A673 (cell line): ENCODE measurements at places on chromosomes 3 and 15.

GRCh38 chr15:99385865-99386264 is 134.6 kb downstream of the LRRC28 start:
- no peak for DNase-seq
- no peak overlapping the region for H3K27ac ChIP-seq
- no peaks in the 10 kb centered on the region for H3K4me1 ChIP-seq
- H3K27me3 ChIP-seq: no peaks in the 10 kb centered on the region
- no peaks in the 10 kb centered on the region for H3K36me3 ChIP-seq

- no peak for DNase-seq
- H3K4me3 ChIP-seq: no peak overlapping the region
- no peaks in the 10 kb centered on the region for H3K27me3 ChIP-seq
- H3K4me1 ChIP-seq: peaks cover 9% of the 10 kb centered on the region
- no peaks in the 10 kb centered on the region for H3K36me3 ChIP-seq
Measured at GRCh38 chr3:182027366-182027765, 315.6 kb downstream of the SOX2 start.

DNA sequence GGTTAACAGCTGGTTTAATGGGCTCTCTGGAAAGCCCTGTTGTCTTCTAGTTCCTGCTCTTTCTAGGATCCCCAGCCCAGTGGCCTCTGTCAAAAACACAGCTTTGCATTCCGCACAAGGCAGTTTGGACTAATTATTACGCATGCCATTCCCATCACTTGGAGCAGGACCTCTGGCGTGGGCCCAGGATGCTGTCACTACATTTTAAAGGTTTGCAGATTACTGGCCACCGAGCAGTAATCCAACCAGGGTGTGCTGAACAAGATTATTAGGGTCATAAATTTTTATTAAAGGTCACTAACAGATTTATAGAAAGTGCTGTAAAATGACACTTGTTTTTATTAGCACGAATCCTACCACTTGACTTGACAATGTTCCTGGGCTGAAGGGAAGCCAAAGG is 143.6 kb upstream of the SLC6A11 start:
- H3K36me3 ChIP-seq: no peaks in the 10 kb centered on the region
- H3K4me3 ChIP-seq: no peak overlapping the region
- H3K27me3 ChIP-seq: no peaks in the 10 kb centered on the region
- no peak for DNase-seq
- H3K4me1 ChIP-seq: no peaks in the 10 kb centered on the region
- no peak overlapping the region for H3K27ac ChIP-seq

- DNase-seq: no peak
- H3K27me3 ChIP-seq: no peaks in the 10 kb centered on the region
- no peak overlapping the region for H3K27ac ChIP-seq
- no peaks in the 10 kb centered on the region for H3K4me1 ChIP-seq
- no peak overlapping the region for H3K4me3 ChIP-seq
Measured at GRCh38 chr3:99625237-99625622, 13.2 kb upstream of the COL8A1 start.

DNA sequence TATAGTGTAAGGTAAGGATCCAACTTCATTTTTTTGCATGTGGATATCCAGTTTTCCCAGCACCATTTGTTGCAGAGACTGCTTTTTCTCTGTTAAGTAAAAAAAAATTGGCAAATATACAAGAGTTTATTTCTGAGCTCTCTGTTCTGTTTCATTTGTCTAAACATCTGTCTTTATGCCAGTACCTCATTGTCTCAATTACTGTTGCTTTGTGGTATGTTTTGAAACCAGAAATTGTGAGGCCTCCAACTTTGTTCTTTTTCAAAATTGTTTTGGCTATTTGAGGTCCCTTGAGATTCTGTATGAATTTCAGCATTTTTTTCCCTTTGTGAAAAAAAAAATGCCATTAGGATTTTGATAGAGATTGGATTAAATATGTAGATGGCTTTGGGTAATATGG is 150.5 kb downstream of the MINAR1 start:
- no peak for DNase-seq
- H3K36me3 ChIP-seq: no peaks in the 10 kb centered on the region
- H3K4me3 ChIP-seq: no peak overlapping the region

DNA sequence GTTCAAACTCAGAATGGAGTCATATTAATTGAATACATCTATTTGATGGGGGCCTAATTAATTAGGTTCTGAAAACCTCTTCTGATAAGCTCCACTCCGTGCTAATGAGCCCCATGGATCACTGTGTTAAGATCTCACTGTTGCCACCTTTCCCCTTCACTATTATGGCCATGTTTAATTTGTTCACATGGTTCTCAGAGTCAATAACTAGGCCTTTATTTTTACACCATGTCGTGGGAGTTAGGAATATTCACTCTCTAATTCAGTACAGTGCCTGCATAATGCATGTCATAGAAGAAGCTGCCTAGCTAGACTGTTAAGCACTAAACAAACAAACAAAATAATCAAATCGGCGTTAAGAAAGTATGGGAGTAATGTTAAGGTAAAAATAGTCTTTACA is 84.9 kb downstream of the EDEM1 start:
- H3K4me3 ChIP-seq: no peak overlapping the region
- peaks cover 8% of the 10 kb centered on the region for H3K27me3 ChIP-seq
- H3K4me1 ChIP-seq: no peaks in the 10 kb centered on the region
- no peak overlapping the region for H3K27ac ChIP-seq
- DNase-seq: no peak

DNA sequence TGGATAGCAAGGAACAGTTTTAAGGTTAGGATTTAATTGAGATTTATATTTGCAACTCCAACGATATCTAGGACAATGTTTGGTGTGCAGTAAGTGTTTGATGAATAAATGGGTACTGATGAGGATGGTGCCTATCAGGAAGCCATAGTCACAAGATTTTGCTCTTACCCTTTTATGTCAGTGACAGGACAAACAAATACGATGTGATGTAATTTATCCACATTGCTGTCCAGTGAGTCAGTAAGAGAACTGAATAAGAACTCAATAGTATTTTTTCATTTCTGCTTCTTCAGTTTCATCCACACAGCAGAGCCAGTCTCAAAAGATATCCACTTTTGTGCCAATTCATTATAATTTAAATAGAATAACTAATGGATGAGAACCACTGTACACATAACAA is 18.5 kb downstream of the C3orf85 start:
- no peaks in the 10 kb centered on the region for H3K36me3 ChIP-seq
- no peaks in the 10 kb centered on the region for H3K4me1 ChIP-seq
- H3K4me3 ChIP-seq: no peak overlapping the region
- H3K27me3 ChIP-seq: no peaks in the 10 kb centered on the region
- no peak overlapping the region for H3K27ac ChIP-seq

GRCh38 chr3:174202561-174202960 is 656.6 kb upstream of the NAALADL2 start:
- peaks cover 16% of the 10 kb centered on the region for H3K4me1 ChIP-seq
- no peak overlapping the region for H3K27ac ChIP-seq
- H3K27me3 ChIP-seq: no peaks in the 10 kb centered on the region
- no peak overlapping the region for H3K4me3 ChIP-seq

DNA sequence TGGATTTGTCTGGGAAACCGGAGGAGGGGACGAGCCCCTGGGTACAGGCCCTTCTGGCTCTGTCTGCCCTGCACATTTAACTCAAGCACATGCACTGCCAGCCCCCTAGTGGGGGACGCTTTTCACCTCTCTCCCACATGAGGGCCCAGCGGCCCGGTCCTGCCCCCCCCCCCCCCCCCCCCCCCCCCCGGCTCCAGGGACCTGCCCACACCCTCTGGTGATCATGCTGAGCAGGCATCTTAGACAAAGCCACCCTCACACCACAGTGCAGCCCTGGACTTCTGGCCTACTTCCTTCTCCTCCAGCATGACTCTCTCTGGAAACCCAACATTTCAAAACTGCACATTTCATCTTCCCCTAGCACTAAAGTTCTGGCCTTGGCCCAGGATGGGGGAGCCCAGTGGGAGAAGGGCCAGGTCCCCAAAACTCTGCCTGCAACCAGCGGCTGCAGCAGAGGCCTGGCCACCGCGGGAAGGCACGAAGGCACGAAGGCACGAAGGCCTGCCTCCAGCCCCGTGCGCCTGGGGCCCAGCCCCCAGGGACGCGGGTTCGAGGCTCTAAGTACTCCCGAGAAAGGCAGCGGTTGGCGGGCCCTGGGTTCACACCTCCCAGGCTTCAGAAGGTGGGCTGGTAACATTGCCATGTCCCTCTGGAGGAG is 14.1 kb downstream of the KLF15 start:
- DNase-seq: peak; percentile 65
- no peaks in the 10 kb centered on the region for H3K27me3 ChIP-seq
- peaks cover 5% of the 10 kb centered on the region for H3K4me1 ChIP-seq
- no peak overlapping the region for H3K4me3 ChIP-seq

- H3K4me3 ChIP-seq: no peak overlapping the region
- H3K27ac ChIP-seq: no peak overlapping the region
- no peaks in the 10 kb centered on the region for H3K36me3 ChIP-seq
- H3K4me1 ChIP-seq: no peaks in the 10 kb centered on the region
- H3K27me3 ChIP-seq: peaks cover 12% of the 10 kb centered on the region
Measured at GRCh38 chr15:79620112-79620857, 188.1 kb downstream of the MINAR1 start.

- H3K36me3 ChIP-seq: no peaks in the 10 kb centered on the region
- DNase-seq: no peak
- peaks cover 8% of the 10 kb centered on the region for H3K4me1 ChIP-seq
- no peaks in the 10 kb centered on the region for H3K27me3 ChIP-seq
Measured at GRCh38 chr3:134253475-134254226, 3.0 kb upstream of the RYK start.

GRCh38 chr15:85112997-85113396 is 131.3 kb downstream of the PDE8A start:
- no peaks in the 10 kb centered on the region for H3K4me1 ChIP-seq
- no peak for DNase-seq
- no peaks in the 10 kb centered on the region for H3K27me3 ChIP-seq
- peaks cover 31% of the 10 kb centered on the region for H3K36me3 ChIP-seq
- no peak overlapping the region for H3K4me3 ChIP-seq

DNA sequence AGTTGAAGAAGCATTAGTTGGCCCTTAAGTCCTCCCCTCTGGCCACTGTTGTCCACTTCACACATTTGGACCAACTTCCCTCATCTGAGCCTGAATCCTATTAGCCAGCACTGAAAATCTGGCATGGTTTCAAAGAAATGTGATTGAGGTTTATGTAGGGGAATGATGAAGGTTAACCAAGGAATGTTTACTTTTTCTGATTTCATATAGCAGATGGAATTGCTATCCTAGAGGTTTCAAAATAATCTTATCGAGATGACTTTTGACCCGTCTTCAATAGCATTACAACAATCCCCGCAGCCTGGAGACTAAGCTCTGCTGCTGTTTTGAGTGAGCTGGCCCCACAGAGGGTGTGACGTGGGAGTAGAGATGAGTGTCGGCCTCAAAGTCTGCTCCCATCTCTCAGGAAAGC is 200.8 kb upstream of the IL12A start:
- no peaks in the 10 kb centered on the region for H3K4me1 ChIP-seq
- H3K4me3 ChIP-seq: no peak overlapping the region
- no peaks in the 10 kb centered on the region for H3K36me3 ChIP-seq
- H3K27ac ChIP-seq: no peak overlapping the region
- H3K27me3 ChIP-seq: no peaks in the 10 kb centered on the region

DNA sequence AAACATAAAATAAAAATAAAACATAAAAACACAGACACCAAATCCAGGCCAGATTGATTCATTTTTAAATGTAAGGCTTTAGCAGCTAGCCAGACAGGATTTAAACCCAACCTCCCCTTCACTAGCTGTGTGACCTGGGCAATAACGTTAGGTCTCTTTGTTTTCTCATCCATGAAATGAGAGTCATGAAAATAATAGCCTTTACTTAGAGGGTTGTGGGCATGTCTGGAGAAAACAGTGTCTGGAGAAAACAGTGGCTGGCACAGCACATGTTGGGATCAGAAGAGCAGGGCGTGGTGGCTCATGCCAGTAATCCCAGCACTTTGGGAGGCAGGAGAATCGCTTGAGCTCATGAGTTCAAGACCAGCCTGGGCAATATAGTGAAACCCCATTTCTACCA is 1.9 kb upstream of the DPPA4 start:
- no peaks in the 10 kb centered on the region for H3K27me3 ChIP-seq
- no peak for DNase-seq
- no peak overlapping the region for H3K4me3 ChIP-seq
- no peaks in the 10 kb centered on the region for H3K36me3 ChIP-seq
- H3K27ac ChIP-seq: no peak overlapping the region

GRCh38 chr3:161265916-161266571 is 44.9 kb downstream of the NMD3 start:
- no peak overlapping the region for H3K4me3 ChIP-seq
- no peak overlapping the region for H3K27ac ChIP-seq
- peak; percentile 52 for DNase-seq
- peaks cover 6% of the 10 kb centered on the region for H3K4me1 ChIP-seq

- peak; percentile 82 for DNase-seq
- peak overlapping the region; percentile 99 for H3K27ac ChIP-seq
- H3K4me3 ChIP-seq: no peak overlapping the region
- H3K36me3 ChIP-seq: no peaks in the 10 kb centered on the region
- no peaks in the 10 kb centered on the region for H3K27me3 ChIP-seq
Measured at GRCh38 chr3:45507820-45508317, 86.7 kb upstream of the LIMD1 start.

- H3K4me1 ChIP-seq: no peaks in the 10 kb centered on the region
- H3K27ac ChIP-seq: no peak overlapping the region
- no peak overlapping the region for H3K4me3 ChIP-seq
- H3K36me3 ChIP-seq: no peaks in the 10 kb centered on the region
- H3K27me3 ChIP-seq: no peaks in the 10 kb centered on the region
Measured at GRCh38 chr15:25244731-25245585, 193.9 kb downstream of the UBE3A start.

DNA sequence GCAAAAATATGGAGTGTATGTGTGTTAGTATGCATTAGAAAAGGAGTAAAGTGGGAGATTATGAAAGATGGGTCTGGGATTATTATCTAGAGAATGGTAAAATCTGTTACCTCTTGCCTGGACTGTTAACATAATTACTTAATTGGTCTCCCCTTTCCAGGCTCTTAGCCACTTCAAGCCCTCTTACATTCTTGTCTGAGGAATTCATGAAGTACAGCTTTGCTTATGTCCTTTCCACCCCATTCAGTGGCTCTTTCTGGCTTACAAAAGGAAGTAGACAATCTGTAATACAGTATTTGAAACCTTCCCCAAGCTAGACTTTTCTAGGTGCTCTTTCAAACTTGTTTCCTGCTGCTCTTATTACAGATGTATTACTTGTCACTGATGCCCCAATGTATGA is 129.8 kb downstream of the MBNL1 start:
- H3K4me1 ChIP-seq: peaks cover 16% of the 10 kb centered on the region
- H3K27ac ChIP-seq: no peak overlapping the region
- peak; percentile 40 for DNase-seq
- H3K4me3 ChIP-seq: no peak overlapping the region
